Esophagus squamous epithelium (tissue), 5 donors: ENCODE measurements at places on chromosomes 1 and 21.

DNA sequence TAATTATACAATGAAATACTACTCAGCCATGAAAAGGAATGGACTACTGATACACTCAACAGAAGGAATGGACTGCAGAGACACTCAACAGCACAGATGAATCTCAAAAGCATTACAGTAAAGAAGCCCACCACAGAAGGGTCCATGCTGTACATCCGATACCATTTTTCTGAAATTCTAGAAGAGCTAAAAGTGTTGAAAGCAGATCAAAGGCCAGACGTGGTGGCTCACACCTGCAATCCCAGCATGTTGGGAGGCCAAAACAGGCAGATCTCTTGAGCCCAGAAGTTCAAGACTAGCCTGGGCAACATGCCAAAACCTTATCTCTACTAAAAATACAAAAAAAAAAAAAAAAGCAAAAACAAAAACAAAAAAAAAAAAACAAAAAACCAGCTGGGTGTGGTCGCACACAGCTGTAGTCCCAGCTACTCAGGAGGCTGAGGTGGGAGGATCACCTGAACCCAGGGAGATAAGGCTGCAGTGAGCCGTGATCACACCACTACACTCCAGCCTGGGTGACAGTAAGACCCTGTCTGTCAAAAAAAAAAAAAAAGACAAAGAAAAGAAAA lies 15.5 kb downstream of the PPP1R15B start:
- H3K27me3 ChIP-seq, result no peaks in the 10 kb centered on the region
- no peak overlapping the region for H3K27ac ChIP-seq
- DNase-seq, result no peak
- H3K4me3 ChIP-seq, result no peak overlapping the region
- no peaks in the 10 kb centered on the region for H3K36me3 ChIP-seq

DNA sequence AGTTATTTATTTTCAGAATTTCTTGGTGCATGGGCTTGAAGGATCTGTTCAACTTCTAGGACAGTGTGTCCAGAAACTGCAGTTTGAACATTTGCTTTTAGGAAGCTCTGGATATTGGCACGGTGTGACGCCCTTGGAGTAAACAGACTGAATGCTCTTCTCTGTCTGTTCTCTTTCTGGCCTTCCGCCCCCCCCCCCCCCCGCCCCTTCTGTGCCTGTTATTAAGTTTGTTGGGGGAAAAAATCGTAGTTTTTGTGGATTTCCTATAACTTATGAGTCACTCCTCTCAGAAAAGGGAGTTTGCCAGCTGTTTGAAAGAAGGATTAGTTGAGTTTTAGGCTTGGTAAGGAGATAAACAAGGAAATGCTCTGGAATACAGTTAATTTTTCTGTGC lies 1.2 kb downstream of the KCTD3 start:
- DNase-seq, result no peak
- peak overlapping the region; percentile 95 for H3K27ac ChIP-seq
- H3K27me3 ChIP-seq, result no peaks in the 10 kb centered on the region
- no peaks in the 10 kb centered on the region for H3K36me3 ChIP-seq

DNA sequence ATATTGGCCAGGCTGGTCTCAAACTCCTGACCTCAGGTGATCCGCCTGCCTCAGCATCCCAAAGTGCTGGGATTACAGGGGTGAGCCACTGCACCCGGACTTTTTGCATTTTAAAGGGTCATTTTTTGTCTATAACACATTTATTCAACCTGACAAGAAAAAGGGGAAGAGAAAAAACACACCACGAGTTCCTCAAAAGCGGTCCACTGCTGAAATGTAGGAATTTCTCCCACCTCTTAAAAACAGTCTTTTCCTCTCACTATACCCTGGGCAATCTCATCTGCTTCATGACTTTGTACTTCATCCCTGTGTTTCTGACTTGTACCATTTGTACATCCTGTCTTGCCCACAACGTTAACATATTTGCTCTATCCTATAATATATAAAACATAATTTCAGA lies 413.3 kb upstream of the PTBP2 start:
- no peak overlapping the region for H3K4me3 ChIP-seq
- no peak for DNase-seq
- no peaks in the 10 kb centered on the region for H3K4me1 ChIP-seq
- H3K27ac ChIP-seq, result no peak overlapping the region
- no peaks in the 10 kb centered on the region for H3K27me3 ChIP-seq

DNA sequence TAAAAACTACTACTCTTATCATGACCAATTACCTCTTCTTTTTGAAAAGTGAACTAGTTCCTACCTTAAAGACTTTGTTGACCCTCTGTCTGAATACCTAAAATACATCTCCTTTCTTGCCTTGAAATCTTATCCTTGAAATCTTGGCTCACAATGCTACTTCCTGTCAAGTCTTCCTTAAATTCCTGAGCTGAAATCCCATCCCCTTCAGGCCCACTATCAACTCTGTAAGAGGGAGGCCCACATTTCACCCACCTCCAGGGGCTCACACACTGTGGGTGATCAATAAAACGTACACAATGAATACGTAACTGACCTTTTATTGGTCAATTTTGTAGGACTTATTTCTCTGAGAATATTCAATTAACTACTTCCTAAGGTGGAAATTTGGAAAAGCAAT lies 88.0 kb downstream of the APP start:
- H3K27me3 ChIP-seq, result no peaks in the 10 kb centered on the region
- H3K4me1 ChIP-seq, result no peaks in the 10 kb centered on the region
- H3K4me3 ChIP-seq, result no peak overlapping the region
- DNase-seq, result no peak
- no peak overlapping the region for H3K27ac ChIP-seq

- no peak overlapping the region for H3K4me3 ChIP-seq
- peaks cover 3% of the 10 kb centered on the region for H3K36me3 ChIP-seq
- H3K27ac ChIP-seq, result no peak overlapping the region
- no peaks in the 10 kb centered on the region for H3K27me3 ChIP-seq
- no peak for DNase-seq
These were observed 34.4 kb downstream of the WNT4 start for GRCh38 chr1:22108339-22109105.

DNA sequence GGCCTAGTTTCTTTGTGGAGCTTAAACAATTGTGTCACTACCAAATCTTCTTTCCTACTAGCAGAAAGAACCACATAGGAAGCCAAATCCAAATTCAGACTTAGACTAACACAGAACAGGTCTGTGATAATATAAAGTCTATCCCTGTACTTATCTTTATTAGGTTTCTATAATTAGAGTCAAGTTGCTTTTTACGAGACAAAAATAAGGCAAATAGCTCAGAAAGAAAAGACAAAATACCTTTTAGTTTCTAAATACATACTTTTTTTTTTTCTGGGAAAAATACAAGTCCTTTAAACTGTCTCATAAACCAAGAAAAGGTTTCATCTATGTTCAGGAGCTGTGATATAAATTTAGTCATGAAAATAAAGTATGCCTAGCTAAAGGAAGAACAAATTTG lies 78.9 kb upstream of the LBR start:
- peaks cover 17% of the 10 kb centered on the region for H3K4me1 ChIP-seq
- no peak for DNase-seq
- peaks cover 12% of the 10 kb centered on the region for H3K36me3 ChIP-seq
- no peaks in the 10 kb centered on the region for H3K27me3 ChIP-seq
- no peak overlapping the region for H3K4me3 ChIP-seq

GRCh38 chr1:87305762-87306161 lies 22.9 kb upstream of the LMO4 start:
- DNase-seq, result no peak
- no peaks in the 10 kb centered on the region for H3K27me3 ChIP-seq

DNA sequence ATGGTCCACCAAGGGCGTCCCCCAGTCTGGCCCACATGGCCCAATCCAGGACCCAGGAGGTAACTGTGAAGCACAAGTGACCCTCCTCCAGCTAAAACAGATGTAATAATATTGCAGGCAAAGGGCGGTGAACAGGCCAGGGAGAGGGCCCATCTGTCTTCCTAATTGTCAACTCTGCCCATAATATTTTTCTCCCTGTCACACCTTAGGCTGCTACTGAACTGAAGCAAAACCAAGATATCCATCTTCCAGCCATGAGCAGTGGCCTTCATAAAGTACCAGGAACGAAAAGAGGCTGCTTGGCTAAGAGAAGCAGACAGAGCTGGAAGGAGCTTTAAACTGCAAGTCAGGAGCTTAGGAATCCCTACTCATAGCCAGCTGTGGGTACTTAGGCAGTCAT lies 3.1 kb downstream of the KANK4 start:
- H3K36me3 ChIP-seq, result no peaks in the 10 kb centered on the region
- no peak for DNase-seq
- H3K27ac ChIP-seq, result no peak overlapping the region
- no peak overlapping the region for H3K4me3 ChIP-seq

- no peaks in the 10 kb centered on the region for H3K36me3 ChIP-seq
- peaks cover 16% of the 10 kb centered on the region for H3K4me1 ChIP-seq
- no peak for DNase-seq
- H3K27ac ChIP-seq, result no peak within 1 kb of the TSS
These were observed at the start of gene SYT2 for GRCh38 chr1:202710070-202711045. SYT2 (minus strand) TSS chr1:202710454; CDS start chr1:202605772, 104,682 bp downstream.

- DNase-seq, result no peak
- H3K36me3 ChIP-seq, result no peaks in the 10 kb centered on the region
- H3K27me3 ChIP-seq, result no peaks in the 10 kb centered on the region
- peak overlapping the region; percentile 95 for H3K27ac ChIP-seq
- peaks cover 35% of the 10 kb centered on the region for H3K4me1 ChIP-seq
These were observed 6.9 kb downstream of the RIPK4 start for GRCh38 chr21:41759926-41760325.

- peaks cover 19% of the 10 kb centered on the region for H3K4me1 ChIP-seq
- DNase-seq, result no peak
- H3K36me3 ChIP-seq, result no peaks in the 10 kb centered on the region
- H3K27ac ChIP-seq, result no peak overlapping the region
These were observed 997 bp downstream of the RSPH1 start for GRCh38 chr21:42495027-42495426.

DNA sequence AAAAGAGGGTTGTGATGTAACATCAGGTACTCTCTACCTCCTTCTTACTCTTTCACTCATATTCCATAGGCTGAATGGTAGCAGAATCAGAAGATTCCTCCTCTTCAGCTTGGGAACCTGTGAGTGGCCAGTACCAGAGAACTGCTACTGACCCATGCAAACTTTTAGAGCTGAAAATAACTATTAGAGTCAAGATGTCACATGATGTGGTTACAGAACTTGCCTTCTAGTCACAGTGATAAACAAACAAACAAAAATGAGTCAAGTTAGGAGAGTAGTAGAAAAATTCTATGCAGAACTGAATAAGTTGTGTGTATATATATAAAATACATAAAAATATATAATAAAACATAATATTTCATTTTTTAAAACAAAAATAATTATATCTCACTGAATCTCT lies 47.6 kb upstream of the RGS1 start:
- no peak for DNase-seq
- H3K4me3 ChIP-seq, result no peak overlapping the region
- H3K4me1 ChIP-seq, result peaks cover 14% of the 10 kb centered on the region
- no peaks in the 10 kb centered on the region for H3K36me3 ChIP-seq
- H3K27ac ChIP-seq, result no peak overlapping the region

DNA sequence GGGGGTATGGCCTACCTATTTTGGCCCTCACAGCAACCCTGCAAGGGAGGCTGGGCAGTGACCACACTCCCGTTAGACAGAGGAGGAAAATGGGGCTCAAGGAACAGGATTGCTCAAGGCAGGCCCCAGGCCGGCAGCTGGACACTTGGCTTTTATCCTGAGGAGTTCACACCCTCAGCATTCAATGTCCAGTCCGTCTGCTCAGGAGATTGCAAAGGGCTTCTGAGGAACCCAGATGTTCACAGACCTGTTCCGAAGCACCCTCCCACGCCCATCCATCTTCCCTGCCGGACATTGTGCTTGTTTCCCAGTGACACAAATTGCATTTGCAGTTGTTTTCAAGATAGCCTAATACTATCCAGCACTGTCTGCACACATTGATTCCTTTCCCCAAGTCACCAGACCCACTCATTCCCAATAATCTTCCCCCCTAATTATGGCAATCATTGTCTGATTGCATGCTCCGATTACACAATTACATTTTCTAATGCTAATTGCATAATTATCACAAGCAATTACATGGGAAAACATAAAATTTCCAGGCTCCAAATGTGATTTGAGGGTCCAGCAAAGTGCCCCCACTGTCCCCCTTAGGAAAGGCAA lies 4.3 kb upstream of the UBL4B start:
- no peak for DNase-seq
- no peaks in the 10 kb centered on the region for H3K36me3 ChIP-seq
- no peak overlapping the region for H3K4me3 ChIP-seq

DNA sequence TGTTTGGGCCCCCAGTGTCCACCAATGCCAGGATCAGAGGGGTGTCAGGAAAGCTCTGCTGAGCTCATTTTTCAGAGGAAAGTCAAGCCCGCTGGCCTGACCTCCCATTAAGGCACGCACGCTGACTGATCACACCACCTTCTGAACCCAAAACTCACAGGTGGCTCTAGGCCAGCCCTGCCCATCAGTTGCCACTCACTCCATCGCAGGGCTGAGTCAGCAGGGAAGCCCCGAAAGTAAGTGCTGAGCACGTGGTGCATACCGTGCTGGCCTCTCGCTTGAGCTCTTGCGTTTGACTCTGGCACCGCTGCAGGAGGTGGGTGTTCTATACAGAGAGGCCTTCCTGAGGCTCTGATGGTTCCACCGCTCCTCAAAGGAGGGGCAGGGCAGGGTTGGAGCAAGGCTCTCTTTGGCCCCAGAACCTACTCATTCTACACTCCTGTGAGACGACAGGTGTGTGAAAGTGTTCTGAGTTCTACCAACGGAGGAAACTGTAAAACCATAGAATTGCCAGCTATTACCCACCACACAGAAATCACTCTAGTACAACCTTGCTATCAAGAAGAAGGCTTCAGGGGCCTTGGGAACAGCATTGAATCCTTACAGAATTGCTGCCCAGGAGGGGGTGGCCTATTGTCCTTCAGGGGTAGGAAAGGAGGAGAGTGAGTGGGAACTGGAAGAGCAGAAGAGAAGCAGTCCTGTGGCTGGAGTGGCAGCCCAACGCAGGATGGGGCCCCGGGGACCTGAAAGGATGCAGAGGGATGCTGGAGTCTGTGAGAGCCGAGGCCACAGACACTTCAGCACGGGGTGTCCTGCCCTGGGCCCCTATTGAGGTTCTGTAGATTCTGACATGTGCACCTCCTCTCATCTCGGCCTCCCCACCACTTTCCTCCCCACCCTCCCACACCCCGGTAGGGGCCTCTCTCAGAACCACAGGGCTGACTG lies 214.7 kb upstream of the EDN2 start:
- H3K27me3 ChIP-seq, result no peaks in the 10 kb centered on the region
- no peaks in the 10 kb centered on the region for H3K36me3 ChIP-seq
